ENCODE measurements at places on chromosomes 12 and 14.

GRCh38 chr14:55752580-55753390 is 172.8 kb downstream of the KTN1 start:
- no peak for DNase-seq

- DNase-seq, result no peak
Measured at GRCh38 chr12:18217966-18218365, 43.4 kb upstream of the PIK3C2G start.

GRCh38 chr12:11916113-11916512 is 154.6 kb upstream of the BCL2L14 start:
- no peak for DNase-seq

GRCh38 chr12:38585086-38585485 is 268.5 kb downstream of the ALG10B start:
- no peak for DNase-seq

- DNase-seq, result no peak
Measured at GRCh38 chr12:109961201-109961600, 35.0 kb downstream of the GIT2 start.

DNA sequence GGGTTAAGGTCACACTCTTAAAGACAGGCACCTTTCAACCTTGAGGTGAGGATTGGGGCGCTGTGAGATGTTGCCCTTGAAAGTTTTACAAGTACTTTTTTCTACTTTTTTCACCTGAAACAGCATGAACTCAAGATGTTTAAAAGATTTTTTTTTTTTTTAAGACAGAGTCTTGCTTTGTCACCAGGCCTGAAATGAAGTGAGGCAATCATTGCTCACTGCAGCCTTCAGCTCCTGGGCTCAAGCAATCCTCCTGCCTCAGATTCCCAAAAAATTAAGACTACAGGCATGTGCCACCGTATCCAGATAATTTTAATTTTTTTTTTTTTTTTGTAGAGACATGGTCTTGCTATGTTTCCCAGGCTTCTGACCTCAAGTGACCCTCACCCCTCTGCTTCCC is 243.9 kb downstream of the DIO2 start:
- DNase-seq, result no peak

GRCh38 chr12:95326445-95326844 is 108.8 kb downstream of the VEZT start:
- no peak for DNase-seq

All from stimulated activated CD4-positive, alpha-beta T cell treated with anti-CD3 and anti-CD28 coated beads, Interleukin-15, amount 100 ng/mL, for 1 hour (primary cell).